ENCODE measurements at places on chromosomes 6 and 20. TPM values are rescaled to one million over a fixed set of nuclear protein-coding genes. Genes with fewer than 3 reads are reported as not detected.

The SNRNP48 gene
- total RNA-seq: 7.6 TPM

DNA sequence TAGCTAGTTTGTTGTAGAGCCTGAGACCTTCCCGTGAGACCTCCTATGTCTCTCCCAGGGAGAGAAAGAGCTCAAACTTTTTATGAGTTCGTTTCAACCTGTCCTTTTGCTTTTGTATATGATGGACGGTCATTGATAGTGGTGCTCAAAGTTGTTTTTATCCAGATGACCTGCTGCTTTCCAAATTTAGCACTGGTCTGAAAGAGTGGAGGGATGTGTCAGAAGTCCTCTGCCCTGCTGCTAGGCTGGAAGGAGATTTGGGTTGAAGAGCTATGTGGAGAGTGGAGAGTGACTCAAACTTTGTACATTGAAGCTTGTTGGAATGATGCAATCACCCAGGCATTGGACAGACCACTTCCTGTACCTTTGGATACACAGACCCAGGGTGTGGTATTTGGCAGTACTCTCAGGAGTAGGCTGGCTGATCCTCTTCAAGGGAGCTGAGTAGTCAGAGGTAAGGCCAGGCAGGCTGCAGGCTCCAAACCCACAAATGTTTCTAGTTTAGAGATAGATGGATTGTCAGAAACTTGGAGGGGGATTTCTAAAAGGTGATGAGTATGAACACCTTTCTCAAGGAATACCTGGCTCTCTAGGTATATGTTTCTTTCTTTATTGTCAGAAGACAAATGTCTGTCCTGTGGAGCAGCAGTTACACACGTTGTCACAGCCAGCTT is 49.4 kb upstream of the RREB1 start:
- peak; percentile 67 for DNase-seq

The ZBTB46 gene
- 4.7 TPM for total RNA-seq

DNA sequence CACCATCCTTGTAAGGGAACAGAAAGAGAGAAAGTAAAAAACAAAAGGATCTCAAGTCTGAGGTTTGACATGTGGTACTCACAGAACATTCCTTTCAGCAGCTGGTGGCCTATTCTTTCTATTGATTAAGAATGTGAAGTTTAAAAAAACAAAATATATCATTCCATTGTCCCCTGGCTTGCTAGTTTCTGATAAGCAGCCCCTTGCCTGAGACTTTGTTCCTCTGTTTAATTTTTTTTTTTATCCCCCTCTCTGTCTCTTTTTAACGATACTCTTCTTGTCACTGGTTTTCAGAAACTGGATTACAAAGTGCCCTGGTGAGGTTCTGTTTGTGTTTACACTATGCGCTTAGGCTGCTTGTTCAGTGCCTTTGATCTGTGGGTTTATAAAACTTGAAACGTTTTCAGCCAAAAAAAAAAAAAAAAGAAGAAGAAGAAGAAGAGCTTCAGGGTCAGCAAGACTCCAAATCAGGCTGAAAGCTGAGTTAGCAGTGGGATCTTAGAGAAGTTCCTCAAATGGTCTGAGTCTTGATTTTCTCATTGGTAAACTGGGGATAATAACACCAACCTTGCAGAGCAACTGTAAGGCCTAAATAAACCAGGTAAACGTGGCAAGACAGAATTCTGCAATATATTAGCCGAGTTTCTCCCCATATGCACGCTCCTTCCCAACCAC is 45.1 kb upstream of the SLC22A23 start:
- DNase-seq: no peak

DNA sequence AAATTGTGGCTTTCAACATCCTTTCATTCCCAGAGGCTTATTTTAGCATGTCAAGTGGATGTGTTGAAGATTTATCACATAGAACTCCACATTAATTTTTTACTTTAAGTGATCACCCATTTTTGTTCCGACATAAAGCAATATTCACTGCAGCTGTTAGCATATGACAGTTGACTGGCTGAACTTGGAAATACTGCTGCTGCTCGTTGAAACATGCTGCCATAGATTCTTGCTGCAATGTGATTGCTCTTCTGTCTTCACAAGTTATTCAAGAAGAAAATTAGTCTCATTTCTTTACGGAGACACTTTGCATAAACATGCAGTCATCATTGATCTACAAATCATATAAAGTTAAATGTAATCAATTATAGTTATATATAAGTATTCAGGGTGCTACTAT is 248.4 kb downstream of the SAMD5 start:
- no peak for DNase-seq

- no peak for DNase-seq
Measured at GRCh38 chr6:162157167-162157870, 570.2 kb downstream of the PRKN start.

DNA sequence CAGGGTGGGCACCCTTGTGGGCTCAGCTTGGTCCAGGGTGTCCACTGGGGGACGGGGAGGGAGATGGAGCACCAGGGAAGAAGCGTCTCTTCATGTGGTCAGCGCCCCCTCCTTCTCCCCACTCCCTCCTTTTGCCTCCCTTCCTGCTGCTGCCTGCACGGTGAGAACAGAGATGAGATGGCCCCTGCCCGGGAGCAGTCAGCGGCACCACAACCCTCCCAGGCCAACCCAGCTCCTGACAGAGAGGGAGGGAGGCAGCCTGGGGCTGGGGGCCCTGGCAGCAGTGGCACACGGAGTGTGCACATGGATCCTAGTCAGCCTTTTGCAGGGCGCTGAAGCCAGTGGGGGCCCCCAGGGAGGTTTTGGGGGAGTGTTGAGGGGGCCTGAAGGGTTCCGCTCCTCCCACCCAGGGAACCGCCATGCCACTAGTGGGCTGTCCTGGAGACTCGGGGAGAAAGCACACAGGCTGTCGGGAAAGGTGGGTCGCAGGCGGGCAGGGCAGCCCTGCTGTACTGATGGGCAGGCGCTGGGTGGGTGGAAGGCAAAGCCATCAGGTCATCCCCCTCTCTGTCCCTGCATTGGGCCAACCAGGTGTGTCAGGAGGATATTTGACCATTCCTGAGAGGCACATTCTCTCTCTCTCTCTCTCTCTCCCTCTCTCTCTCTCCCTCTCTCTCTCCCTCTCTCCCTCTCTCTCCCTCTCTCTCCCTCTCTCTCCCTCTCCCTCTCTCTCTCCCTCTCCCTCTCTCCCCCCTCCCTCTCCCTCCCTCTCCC is 94.3 kb upstream of the BHLHE23 start:
- DNase-seq: no peak

DNA sequence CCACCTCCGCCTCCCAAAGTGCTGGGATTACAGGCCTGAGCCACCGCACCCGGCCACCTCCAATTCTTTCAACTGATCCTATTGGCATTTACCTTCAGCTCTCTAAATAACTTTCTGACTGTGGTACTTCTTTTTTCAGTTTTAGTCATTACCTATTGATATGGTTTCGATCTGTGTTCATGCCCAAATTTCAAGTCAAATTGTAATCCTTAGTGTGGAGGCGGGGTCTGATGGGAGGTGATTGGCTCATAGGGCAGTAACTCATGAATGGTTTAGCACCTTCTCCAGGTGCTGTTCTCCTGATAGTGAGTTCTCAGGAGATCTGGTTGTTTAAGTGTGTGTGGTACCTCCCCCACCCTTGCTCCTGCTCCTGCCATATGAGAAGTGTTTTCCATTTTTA is 140.9 kb downstream of the LPA start:
- DNase-seq: no peak

DNA sequence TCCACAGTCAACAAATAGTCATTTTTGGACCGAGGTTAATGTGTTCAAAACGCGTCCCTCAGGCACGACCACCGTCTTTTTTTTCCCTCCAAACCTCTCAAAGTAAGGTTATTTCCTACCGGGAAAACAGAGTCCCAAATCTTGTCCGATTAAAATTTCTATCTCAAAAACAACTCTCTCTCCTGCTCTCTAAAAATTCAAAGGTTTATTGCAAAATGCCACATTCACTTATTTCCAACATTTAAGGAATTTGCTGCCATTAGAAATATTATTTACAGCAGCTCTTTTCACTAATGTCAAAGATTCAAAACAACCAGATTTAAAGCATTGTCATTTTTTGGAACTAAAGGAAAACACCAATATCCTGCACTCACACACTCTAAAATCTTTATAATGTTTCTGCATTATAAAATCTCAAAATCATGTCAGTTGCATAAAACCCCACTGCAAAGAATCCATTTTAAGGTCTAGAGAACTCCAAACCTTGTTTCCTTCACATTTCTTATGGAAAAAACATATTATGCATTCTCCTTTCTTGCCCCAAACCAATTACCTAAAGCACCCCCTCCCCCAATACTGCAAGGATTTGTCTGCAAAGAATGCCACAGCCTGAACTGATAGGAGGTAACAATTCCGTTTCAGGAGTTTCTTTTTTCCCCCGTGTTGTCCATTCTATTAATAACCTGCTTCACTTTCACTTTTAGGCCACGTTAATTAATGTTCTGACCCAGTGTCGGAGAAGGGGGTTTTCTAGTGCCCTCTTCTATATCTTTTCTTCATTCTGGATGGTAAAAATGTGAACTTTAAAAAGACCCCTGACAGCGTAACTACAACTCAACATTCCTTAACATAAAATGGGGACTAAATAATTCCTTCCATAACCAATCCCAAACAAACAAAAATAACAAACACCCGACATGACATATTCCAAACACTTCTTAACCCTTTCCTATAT is 1.4 kb downstream of the NRN1 start:
- no peak for DNase-seq

- no peak for DNase-seq
Measured at GRCh38 chr20:5703681-5704101, 46.5 kb upstream of the SHLD1 start.

The LINC00237 gene
- total RNA-seq: not detected

The SLC22A2 gene
- total RNA-seq: not detected

GRCh38 chr6:63690221-63690620 is 54.6 kb downstream of the PHF3 start:
- no peak for DNase-seq

All from left lobe of liver (tissue), 2 donors.